Lower lobe of right lung (tissue), 2 donors: ENCODE measurements at places on chromosomes 5 and 9.

DNA sequence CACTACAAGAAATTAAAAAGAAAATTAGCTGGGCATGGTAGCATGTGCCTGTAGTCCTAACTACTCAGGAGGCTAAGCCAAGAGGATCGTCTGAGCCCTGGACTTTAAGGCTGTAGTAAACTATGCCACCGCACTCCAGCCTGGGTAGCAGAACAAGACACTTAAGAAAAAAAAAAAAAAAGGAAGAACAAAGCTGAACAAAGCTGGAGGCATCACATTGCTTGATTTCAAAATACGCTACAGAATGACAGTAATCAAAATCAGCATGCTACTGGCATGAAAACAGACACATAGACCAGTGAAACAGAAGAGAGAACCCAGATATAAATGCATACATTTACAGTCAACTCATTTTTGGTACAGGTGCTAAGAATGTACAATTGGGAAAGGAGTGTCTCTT is 14.5 kb upstream of the OTULIN start:
- DNase-seq: no peak

- no peak for DNase-seq
Observed at GRCh38 chr9:81239388-81239787, 450.0 kb downstream of the TLE1 start.

DNA sequence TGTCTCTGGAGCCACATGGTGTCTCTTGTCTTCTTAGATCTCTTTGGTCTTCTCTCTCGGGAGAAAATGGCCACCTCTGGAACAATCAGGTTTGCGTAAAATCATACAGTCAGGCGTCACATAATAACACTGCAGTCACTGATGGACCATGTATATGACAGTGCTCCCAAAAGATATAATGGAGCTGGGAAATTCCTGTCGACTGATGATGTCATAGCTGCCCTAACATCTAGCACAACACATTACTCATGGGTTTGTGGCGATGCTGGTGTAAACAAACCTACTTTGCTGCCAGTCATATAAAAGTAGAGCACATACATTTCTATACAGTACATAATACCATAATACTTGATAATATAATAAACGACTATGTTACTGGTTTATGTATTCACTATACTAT is 30.1 kb upstream of the RAI14 start:
- DNase-seq: no peak

DNA sequence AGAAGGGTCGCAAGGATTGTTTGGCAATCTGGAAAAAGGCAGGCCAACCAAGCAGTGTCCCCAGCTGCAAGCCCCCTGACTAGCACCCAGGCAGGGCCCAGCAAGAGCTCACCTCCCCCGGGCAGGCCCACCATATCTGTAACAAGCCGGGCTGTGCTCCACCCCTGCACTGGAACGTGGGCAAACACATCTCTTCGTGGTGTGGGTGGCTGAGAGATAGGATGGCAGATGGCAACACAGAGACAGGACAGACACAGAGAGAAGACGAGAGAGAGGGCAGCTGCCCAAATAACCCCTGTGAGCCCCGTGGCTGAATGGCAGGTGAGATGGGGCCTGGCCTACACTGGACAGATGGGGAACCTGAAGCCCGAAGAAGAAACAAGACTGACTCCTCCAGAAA is 9.4 kb downstream of the BBLN start:
- no peak for DNase-seq

DNA sequence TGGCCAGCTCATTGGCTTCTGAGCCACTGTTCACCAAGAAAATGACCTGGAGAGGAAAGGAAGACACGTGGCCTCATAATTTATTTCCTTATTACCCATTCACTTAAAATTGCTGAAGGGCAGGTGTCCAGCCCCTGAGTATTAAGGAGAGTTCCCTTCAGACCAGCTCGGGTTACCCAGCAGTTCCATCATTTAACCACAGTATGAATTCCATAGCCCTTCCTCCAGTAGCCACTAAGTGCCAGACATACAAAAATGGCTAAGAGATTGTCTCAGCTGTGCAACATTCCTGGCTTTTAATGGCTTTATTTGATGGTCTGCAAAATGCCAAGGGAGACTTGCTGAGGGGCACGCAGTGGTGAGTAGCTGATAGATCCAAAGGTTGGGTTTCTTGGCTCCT is 12.5 kb downstream of the AGXT2 start:
- DNase-seq: no peak
